ENCODE measurements at places on chromosomes 6 and 20. TPM values are rescaled to one million over a fixed set of nuclear protein-coding genes. Genes with fewer than 3 reads are reported as not detected.

OR2H1 gene
- total RNA-seq = not detected

GLP1R gene
- total RNA-seq = 0.09 TPM

DNA sequence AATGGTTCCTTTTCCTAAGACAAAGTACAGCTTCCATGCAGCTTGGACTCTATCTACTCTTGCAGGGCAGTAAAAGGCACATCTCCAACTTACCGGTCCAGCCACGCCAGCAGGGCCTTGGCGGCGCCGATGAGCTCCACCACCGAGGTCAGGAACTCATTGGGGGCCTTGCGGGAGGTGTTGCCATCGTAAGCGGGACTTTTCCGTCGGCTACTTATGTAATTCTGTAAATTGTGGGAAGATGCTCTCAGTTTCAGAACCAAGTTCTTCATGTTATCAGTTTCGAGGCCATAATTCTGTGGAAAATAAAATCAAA, 68.5 kb downstream of the CNKSR3 start:
- no peaks in the 10 kb centered on the region for H3K36me3 ChIP-seq
- H3K27ac ChIP-seq = no peak overlapping the region

BEND6 gene
- total RNA-seq = not detected

DNA sequence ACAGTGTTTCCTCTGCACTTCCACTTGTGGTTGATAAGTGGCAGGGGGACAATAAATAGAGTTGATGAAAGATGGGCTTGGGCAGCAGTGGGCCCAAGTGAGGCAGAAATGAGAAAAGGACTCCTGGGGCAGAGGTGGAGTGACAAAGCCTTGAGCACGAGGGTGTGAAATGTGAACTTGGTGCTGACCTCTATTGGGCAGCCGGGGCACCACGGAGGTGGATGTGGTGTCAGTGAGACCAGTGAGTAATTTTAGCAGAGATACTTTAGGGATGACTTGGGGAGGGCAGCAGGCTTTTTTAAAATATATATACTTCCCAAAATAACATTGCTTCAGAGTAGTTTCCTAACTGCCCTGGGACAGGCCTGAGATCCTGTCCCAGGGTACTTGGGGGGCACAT, 30.6 kb upstream of the MYLK2 start:
- no peak for DNase-seq
- no peak overlapping the region for H3K4me3 ChIP-seq

DNA sequence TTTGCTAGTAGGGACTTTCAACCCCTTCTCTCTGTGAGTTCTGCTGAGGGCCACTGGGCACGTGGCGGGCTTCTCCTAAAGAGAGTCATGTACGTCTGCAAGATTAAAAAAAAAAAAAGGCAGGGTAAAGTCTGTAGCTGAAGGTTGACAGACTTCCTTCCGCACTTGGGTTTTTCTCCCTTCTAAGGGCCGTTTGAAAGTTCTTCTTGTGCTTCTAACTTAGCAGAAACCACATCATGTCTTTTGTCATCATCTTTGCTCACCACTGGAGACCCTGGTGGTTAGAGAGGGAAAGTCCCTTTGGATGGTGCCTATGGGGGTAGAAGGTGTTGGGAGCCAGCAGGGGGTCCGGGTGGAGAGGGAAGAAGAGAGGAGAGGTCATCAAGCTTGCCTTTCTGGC, 31.4 kb downstream of the PRDM1 start:
- H3K27me3 ChIP-seq = no peaks in the 10 kb centered on the region
- peak overlapping the region; percentile 81 for H3K27ac ChIP-seq
- H3K4me3 ChIP-seq = peak overlapping the region; percentile 29
- H3K4me1 ChIP-seq = peaks cover 76% of the 10 kb centered on the region
- H3K36me3 ChIP-seq = peaks cover 3% of the 10 kb centered on the region
- peak; percentile 88 for DNase-seq

- no peaks in the 10 kb centered on the region for H3K27me3 ChIP-seq
- no peaks in the 10 kb centered on the region for H3K4me1 ChIP-seq
- H3K4me3 ChIP-seq = no peak overlapping the region
- no peak for DNase-seq
- H3K36me3 ChIP-seq = no peaks in the 10 kb centered on the region
- H3K27ac ChIP-seq = no peak overlapping the region
These were observed 123.4 kb upstream of the GPR6 start for GRCh38 chr6:109854541-109855308.

CCN6 gene
- 0.26 TPM for total RNA-seq

DNA sequence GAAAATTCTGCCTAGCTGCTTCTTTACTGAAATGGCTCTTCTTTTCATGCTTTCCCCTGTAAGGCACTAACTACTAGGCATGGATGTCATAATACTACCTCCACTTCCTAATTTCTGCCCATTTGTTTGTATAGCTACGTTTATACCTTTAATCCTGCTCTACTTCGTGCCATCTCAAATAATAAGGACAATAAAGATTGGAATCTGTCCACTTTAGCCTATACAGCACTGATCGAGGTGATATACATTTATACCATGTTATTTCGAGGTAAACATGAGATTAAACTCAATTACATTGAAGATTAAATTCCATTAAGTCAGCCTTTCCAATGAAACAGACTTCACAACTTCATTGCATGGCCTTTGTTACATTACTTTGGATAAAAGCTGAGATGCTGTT, 390.6 kb upstream of the MARCKS start:
- DNase-seq = no peak
- H3K4me1 ChIP-seq = no peaks in the 10 kb centered on the region
- H3K27ac ChIP-seq = no peak overlapping the region
- H3K36me3 ChIP-seq = no peaks in the 10 kb centered on the region
- H3K27me3 ChIP-seq = no peaks in the 10 kb centered on the region
- no peak overlapping the region for H3K4me3 ChIP-seq

GRCh38 chr20:51711426-51711825, 56.8 kb downstream of the ATP9A start:
- no peak overlapping the region for H3K4me3 ChIP-seq
- H3K27me3 ChIP-seq = peaks cover 9% of the 10 kb centered on the region
- H3K4me1 ChIP-seq = peaks cover 17% of the 10 kb centered on the region

DNA sequence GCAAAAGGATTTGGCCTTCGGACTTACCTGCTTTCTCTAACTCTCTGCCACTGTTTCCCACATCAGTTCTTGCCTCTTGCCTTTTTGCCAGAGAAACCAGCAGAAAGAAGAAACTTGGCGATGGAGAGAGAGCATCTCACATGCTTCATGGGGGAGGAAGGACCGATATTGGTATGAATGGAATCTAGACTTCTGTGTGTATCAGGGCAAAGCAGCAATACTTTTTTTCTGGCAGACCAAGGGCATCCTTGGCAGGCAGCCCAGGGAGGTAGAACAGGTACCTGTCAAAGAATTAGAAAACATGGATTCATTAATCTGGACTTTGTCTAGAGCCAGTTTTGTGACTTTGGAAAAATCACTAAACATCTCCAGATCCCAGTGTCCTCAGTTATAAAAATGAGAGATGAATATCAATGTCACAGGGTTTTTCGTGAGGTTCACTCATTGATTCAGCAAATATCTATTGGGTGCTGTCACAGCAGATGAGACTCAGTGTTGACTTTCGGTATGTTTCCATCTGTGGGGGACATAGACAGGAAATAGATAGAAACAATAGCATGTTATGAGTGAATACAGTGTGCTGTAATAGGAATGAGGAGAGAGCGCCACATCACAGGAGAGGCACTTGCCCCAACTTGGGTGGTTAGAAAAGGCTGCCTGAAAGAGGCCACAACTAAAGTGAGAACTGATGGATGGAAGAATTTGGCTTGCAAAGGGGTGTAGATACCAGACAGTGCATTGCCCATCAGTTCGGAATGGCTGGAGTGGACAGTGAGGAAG, 114.1 kb downstream of the CD83 start:
- peak overlapping the region; percentile 54 for H3K27ac ChIP-seq
- H3K27me3 ChIP-seq = no peaks in the 10 kb centered on the region
- no peaks in the 10 kb centered on the region for H3K36me3 ChIP-seq
- peaks cover 8% of the 10 kb centered on the region for H3K4me1 ChIP-seq
- no peak overlapping the region for H3K4me3 ChIP-seq

DNA sequence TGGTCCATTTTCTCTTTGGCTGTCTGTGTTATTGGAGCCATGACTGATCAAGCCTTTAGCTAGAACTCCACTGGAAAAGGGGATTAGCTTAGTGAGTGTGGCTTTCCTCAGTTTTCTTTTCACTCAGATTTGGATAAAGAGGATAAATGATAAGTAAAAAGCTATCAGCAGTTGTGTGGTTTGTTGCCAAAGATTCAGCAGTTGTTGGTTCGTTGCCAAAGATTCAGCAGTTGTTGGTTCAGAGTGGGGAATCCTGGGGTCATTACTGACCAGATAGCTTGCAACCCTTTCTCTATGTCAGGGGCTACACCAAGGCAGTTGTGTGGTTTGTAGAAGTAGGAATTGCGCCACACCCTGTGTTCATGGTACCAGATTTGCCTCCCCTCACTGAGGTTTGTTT, 107.7 kb upstream of the SCP2D1 start:
- H3K27me3 ChIP-seq = no peaks in the 10 kb centered on the region
- no peak overlapping the region for H3K4me3 ChIP-seq

DNA sequence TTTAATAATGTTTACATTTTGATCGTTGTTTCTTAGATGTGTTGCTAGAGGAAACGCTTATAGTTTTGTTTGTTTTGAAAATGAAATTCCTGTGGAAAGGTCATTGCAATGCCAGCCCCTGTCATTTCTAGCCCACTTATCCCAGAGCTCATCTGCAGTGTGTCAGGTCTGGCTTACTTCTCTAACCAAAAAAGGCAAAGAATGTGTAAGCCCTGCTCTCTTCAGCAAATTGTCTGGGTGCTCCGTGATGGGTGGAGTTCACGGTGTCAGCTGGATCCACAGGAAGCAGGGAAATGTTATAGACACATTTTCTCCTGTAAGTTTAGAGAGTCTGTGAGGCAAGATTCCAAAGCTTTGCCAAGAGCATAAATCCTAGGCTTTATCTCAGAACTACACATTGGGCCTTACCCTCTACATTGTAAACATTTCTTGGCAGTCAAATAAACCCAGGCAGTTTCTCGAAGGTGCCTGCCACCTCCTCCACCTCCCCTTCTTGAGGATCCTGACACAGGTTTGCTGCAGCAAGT, 50.9 kb downstream of the RPRD1B start:
- no peak overlapping the region for H3K4me3 ChIP-seq
- H3K27ac ChIP-seq = no peak overlapping the region
- H3K27me3 ChIP-seq = no peaks in the 10 kb centered on the region
- H3K36me3 ChIP-seq = peaks cover 71% of the 10 kb centered on the region
- H3K4me1 ChIP-seq = no peaks in the 10 kb centered on the region

DNA sequence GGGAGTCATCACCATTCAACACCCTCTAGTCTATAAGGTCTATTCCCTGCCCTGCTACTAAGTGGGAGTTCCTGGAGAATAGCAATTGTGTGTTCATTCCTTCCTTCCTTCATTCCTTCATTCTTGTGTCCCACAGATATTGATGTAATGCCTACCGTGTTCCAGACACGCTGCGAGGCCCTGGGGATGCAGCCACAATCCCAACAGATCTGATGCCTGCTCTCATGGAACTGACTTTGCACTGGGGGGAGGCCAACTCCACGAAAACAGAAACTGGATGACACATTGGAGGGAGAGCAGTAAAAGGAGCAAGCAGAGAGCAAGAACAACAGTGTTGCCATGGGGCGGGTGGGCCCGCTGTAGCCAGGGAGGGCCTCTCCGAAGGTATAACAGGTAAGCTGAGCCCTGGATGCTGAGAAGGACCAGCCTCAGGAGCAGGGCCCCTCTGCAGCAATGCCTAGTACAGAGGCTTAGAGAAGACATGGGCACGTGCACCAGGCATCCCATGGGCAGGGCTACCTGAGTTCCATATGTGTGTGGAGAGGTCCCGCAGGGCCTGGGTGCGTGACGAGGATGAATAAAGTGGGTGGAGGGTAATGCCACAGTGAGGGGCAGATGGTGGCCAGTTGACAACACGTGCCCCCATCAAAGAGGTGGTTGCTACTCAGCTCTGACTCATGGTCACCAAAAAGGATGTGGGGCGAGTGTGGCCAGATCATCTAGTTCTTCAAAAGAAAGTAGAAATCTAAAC, 173.9 kb downstream of the NFATC2 start:
- DNase-seq = no peak
- H3K4me1 ChIP-seq = peaks cover 10% of the 10 kb centered on the region
- H3K27me3 ChIP-seq = peaks cover 3% of the 10 kb centered on the region
- no peaks in the 10 kb centered on the region for H3K36me3 ChIP-seq

DNA sequence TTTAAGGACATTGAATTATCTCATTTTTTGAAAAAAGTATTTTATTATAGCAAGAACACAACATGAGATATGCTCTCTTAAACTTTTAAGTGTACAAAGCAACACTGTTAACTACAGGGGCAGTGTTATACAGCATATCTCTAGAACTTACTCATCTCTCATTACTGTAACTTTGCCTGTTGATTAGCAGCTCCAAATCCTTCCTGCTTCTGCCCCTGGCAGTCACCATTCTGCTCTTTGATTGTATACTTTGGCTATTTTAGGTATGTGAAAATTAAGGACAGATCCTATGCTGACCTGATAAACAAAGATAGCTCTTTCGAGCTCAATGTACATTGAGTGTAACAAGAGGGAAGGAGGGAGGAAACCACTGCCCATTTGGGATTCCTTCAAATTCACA, 1349.8 kb upstream of the GJE1 start:
- H3K36me3 ChIP-seq = no peaks in the 10 kb centered on the region
- peaks cover 5% of the 10 kb centered on the region for H3K27me3 ChIP-seq
- no peak overlapping the region for H3K27ac ChIP-seq
- H3K4me1 ChIP-seq = no peaks in the 10 kb centered on the region
- no peak overlapping the region for H3K4me3 ChIP-seq
- DNase-seq = no peak

C6orf132 gene
- 0.40 TPM for total RNA-seq

FOXQ1 gene
- total RNA-seq = not detected

Measured in activated CD4-positive, alpha-beta T cell treated with anti-CD3 and anti-CD28 coated beads, Interleukin-2, amount 10 ng/mL, durations not matched to agents 24 days and 14 days (primary cell).